ENCODE measurements at places on chromosomes 4 and X. TPM values are rescaled to one million over a fixed set of nuclear protein-coding genes. Genes with fewer than 3 reads are reported as not detected.

TMEM255A gene
- total RNA-seq = 0.52 TPM

- no peak for DNase-seq
Measured at GRCh38 chr4:94457692-94458106, 6.0 kb downstream of the PDLIM5 start.

DNA sequence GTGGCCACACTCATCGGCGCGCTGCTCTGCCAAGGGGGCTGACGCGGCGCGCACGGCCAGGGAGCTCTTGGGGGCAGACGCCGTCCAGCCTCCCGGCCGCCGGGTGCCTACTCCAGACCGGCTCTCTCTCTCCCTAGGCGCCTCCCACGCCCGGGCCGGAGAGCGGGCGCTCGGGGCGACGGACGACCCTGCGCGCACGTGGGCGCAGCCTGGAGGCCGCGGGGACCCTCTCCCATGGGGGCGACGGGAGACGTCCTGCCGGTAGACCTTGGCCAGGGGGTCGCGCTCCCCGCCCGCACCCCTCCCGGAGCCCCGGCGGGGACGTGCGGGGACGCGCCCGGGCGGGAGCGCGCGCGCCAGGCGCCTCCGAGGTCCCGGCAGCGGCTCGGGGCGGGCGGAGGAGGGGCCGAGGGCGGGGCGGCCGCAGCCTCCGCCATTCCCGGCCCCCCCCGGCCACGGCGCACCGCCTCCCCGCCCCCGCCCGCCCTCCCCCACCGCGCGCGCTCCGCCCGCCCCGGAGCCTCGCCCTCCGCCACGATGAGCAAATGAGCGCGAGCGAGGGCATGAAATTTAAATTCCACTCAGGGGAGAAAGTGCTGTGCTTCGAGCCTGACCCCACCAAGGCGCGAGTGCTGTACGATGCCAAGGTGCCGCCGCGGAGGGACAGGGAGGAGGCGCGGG, at the start of gene MSL3:
Gene MSL3, plus strand, starts transcription at position 519 of the 681 bp plus-strand sequence. Its CDS starts 27 bp downstream, at position 546.
- DNase-seq = peak; percentile 60

GLRA3 gene
- not detected for total RNA-seq

DNA sequence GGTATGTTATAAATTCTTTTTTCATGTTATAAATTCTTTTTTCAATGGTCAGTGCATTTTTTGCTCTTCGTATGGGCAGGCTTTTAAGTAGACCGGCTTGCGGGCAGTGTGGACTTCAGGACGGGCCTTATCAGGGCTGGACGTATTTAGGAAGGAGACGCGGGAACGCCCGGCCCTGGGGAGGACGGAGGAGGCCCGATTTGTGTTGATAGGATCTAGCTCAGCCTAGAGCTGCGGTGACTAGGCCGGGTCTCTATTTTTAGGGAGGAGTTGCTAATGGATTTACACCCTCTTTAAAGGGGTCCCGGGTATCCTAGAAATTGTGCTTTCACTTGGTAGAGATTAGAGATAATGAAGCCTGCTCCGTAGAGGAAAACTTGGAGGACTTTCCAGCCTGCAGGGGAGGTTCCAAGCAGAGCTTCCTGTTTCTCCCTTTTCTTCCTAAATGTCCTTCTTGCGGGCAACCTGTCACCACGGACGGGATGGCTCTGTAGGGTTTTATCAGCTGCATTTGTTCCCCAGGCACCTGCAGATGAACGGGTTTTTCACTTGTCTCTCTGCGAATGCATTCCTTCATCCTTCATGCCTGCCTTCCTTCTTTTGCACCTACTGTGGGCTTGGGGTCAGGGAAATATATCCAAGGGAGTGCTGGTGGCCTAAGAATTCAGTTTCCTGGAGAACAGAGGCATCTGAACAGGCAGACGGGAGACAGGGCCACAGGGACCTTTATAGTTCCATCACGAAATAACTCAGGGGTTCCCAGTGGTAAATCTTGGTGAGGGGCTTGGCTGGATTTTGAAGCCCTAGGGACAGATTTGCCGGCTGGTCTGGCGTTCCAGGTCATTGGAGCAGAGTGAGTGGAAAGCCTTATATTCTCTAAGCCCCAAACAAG, 1.4 kb downstream of the CD99 start:
- DNase-seq = peak; percentile 36

All from body of pancreas (tissue), 4 donors.